ENCODE measurements at places on chromosomes 4 and X.

- no peak overlapping the region for H3K4me3 ChIP-seq
- H3K4me1 ChIP-seq = peaks cover 11% of the 10 kb centered on the region
- DNase-seq = no peak
These were observed 9.4 kb downstream of the SCD5 start for GRCh38 chr4:82789025-82789776.

- no peaks in the 10 kb centered on the region for H3K27me3 ChIP-seq
- H3K27ac ChIP-seq = peak overlapping the region; percentile 70
- H3K4me1 ChIP-seq = no peaks in the 10 kb centered on the region
- no peaks in the 10 kb centered on the region for H3K36me3 ChIP-seq
- DNase-seq = peak; percentile 21
- no peak overlapping the region for H3K4me3 ChIP-seq
These were observed 700.6 kb upstream of the PITX2 start for GRCh38 chr4:111323496-111323895.

GRCh38 chr4:128649575-128650205, 159.8 kb upstream of the JADE1 start:
- H3K27me3 ChIP-seq = no peaks in the 10 kb centered on the region
- H3K27ac ChIP-seq = no peak overlapping the region
- peaks cover 1% of the 10 kb centered on the region for H3K4me1 ChIP-seq
- H3K36me3 ChIP-seq = no peaks in the 10 kb centered on the region

DNA sequence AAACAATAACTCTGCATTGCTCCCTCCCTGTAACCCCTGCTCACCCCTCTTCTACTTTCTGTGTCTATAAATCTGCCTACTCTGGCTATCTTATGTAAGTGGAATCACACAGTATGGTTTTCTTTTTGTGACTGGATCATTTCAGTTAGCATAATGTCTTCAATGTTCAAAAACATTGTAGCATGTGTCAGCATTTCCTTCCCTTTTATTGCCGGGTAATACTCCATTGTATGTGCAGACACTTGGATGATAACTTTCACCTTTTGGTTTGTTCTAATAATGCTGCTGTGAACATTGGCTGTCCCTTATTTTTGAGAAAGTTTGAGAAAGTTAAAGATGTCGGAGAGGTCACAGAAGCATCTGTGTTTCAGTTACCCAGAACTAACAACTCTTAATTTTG, 60.6 kb upstream of the TLR2 start:
- no peak overlapping the region for H3K27ac ChIP-seq
- no peak overlapping the region for H3K4me3 ChIP-seq
- DNase-seq = no peak
- H3K27me3 ChIP-seq = no peaks in the 10 kb centered on the region

GRCh38 chr4:76753814-76754213, 144.1 kb downstream of the SOWAHB start:
- H3K4me3 ChIP-seq = no peak overlapping the region
- H3K36me3 ChIP-seq = peaks cover 9% of the 10 kb centered on the region
- peak; percentile 94 for DNase-seq
- H3K27me3 ChIP-seq = no peaks in the 10 kb centered on the region
- peaks cover 21% of the 10 kb centered on the region for H3K4me1 ChIP-seq

DNA sequence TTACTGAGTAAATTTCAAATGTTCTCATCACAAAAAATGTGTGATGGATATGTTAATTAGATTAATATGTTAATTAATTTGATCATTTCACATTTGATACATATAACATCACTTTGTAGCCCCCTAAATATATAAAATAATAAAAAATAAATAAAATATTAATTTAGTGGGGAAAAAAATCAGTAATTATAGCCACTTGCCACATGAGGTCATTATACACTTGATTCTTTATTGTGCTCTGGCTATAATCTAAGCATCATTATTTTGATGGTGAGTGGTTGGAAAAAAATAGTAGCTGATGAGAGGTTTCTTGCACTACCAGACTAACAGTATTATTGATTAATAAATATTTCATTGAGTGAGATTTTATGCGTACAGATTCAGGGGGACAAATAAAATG, 57.4 kb downstream of the DCK start:
- H3K27ac ChIP-seq = no peak overlapping the region
- H3K4me3 ChIP-seq = no peak overlapping the region
- no peaks in the 10 kb centered on the region for H3K27me3 ChIP-seq
- DNase-seq = no peak
- no peaks in the 10 kb centered on the region for H3K4me1 ChIP-seq

DNA sequence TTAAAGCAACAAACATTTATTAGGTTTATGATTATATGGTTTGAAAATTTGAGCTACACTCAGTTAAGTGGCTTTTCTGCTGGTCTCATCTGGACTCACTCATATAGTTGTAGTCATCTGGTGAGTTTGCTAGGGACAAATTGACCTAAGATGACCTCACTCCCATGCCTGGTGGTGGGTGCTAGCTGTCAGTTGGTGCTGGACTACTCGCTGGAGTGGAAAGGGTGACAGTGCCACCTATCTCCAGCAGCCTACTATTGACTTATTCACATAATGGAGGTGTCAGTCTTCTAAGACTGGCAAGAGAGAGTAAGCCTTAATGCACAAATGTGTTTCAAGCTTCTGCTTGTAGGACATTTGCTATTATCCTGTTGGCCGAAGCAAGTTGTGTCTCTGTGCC, 88.2 kb downstream of the TASL start:
- H3K4me3 ChIP-seq = no peak overlapping the region
- no peak for DNase-seq
- no peak overlapping the region for H3K27ac ChIP-seq
- no peaks in the 10 kb centered on the region for H3K27me3 ChIP-seq
- no peaks in the 10 kb centered on the region for H3K36me3 ChIP-seq
- no peaks in the 10 kb centered on the region for H3K4me1 ChIP-seq

DNA sequence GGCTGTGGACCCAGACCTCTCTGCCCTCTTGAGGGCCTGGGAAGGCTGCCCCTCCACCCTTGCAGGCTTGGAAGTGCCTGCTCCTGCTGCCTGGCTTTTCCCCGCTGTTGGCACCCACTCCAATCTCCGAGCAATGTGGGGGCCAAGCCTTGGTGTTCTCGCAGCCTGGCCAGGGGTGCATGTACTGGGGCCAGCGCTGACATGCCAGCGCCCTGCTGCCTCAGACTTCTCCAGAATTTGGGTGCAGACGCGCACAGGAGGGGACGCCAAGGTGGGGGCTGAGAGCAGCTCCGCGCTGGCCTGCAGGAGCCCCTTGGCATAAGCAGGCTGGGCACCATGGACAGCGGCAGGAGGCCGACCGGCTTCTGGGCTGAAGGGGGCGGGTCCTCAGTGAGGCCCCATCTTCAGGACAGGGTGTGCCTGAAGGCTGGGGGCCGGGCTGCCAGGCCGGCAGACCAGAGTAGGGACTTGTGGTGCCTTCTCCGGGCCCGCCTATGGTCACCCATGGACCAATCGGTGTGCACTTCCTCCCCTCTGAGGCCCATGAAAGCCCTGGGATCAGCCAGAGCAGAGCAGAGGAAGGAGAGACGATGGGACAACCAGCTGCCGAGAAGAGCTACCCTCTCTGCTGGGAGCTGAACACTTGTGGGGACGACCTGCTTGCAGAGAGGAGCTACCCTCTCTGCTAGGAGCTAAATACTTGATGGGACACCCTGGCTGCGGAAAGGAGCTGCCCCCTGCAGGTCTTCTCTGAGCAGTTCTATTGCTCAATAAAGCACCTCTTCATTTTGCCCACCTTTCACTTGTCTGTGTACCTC, 118.3 kb downstream of the DNAAF6 start:
- H3K27ac ChIP-seq = no peak overlapping the region
- H3K4me3 ChIP-seq = no peak overlapping the region
- H3K27me3 ChIP-seq = no peaks in the 10 kb centered on the region

GRCh38 chr4:150462743-150463142, 119.2 kb upstream of the MAB21L2 start:
- DNase-seq = peak; percentile 23
- H3K4me3 ChIP-seq = no peak overlapping the region
- no peaks in the 10 kb centered on the region for H3K27me3 ChIP-seq
- H3K27ac ChIP-seq = no peak overlapping the region
- H3K4me1 ChIP-seq = no peaks in the 10 kb centered on the region

GRCh38 chr4:174864031-174864430, 35.0 kb upstream of the GLRA3 start:
- H3K4me1 ChIP-seq = no peaks in the 10 kb centered on the region
- no peak for DNase-seq
- no peaks in the 10 kb centered on the region for H3K27me3 ChIP-seq
- no peak overlapping the region for H3K4me3 ChIP-seq
- no peak overlapping the region for H3K27ac ChIP-seq

DNA sequence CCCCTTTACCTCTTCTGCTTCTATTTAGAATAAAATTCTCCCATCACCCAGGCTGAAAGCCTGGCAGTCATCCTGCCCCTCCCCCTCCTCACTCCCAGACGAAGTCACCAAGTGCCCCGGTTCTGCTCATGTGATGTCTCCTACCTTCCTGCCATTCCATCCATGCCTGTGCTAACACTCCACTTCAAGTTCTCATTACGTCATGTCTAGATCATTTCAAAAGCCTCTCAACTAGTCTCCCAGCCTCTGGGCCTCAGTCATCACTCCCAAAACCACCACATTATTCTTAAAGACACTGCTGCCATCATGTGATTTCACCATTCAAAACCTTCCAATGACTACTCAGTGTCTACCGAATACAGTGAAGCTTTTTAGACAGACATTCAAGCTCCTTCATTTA, 17.2 kb upstream of the HOPX start:
- peak; percentile 88 for DNase-seq
- no peak overlapping the region for H3K4me3 ChIP-seq
- H3K4me1 ChIP-seq = no peaks in the 10 kb centered on the region
- H3K27ac ChIP-seq = no peak overlapping the region
- H3K27me3 ChIP-seq = no peaks in the 10 kb centered on the region

DNA sequence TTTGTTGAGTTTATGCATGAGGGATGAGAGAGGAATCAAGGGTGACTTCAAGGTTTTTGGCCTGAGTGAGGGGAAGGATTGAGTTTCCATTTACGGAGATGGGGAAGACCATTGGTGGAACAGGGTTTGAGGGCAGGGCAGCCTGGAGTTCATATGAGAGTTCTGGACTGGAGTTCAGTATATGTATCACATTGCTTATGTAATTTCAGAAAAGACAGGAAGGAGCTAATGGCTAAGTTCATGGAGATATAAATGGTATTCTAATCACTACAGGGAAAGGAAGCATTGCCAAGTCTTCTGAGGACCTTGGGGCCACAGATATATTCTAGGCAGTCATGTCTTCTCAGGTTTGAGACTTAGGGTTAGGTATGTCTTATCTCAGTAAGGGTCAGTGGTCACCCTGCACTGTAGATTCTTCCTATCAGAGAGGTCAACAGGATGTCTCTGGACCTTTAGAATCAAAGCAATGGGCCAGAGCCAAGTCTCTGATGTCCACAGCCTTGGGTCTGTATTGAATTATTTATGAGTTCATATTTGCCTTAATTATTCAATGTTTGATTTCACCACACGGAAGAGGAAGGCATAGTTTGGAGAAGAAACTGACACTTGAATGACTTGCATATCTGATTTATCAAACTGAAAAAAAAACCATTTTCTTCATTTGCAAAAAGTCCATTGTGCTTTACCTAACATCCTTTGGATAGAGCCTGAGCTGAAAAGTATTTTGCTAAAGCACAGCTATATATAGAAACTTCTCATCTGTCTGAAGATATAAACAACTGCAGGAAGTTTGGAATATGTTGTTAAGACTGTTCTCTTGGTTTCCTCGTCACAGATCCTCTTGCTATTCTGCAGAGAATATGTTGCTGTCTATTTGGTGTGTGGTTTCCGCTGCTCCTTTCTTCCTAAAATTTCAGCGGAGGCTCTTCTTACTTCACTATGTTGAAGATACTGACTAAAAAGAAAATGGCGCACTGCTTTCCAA, 139.5 kb downstream of the PDGFRA start:
- no peaks in the 10 kb centered on the region for H3K27me3 ChIP-seq
- no peak overlapping the region for H3K27ac ChIP-seq
- H3K4me1 ChIP-seq = no peaks in the 10 kb centered on the region
- DNase-seq = peak; percentile 83
- no peak overlapping the region for H3K4me3 ChIP-seq
- no peaks in the 10 kb centered on the region for H3K36me3 ChIP-seq

GRCh38 chrX:120452131-120452530, 17.0 kb downstream of the LAMP2 start:
- H3K4me1 ChIP-seq = no peaks in the 10 kb centered on the region
- no peak overlapping the region for H3K27ac ChIP-seq
- peaks cover 3% of the 10 kb centered on the region for H3K36me3 ChIP-seq
- peak; percentile 40 for DNase-seq
- no peaks in the 10 kb centered on the region for H3K27me3 ChIP-seq
- H3K4me3 ChIP-seq = no peak overlapping the region

DNA sequence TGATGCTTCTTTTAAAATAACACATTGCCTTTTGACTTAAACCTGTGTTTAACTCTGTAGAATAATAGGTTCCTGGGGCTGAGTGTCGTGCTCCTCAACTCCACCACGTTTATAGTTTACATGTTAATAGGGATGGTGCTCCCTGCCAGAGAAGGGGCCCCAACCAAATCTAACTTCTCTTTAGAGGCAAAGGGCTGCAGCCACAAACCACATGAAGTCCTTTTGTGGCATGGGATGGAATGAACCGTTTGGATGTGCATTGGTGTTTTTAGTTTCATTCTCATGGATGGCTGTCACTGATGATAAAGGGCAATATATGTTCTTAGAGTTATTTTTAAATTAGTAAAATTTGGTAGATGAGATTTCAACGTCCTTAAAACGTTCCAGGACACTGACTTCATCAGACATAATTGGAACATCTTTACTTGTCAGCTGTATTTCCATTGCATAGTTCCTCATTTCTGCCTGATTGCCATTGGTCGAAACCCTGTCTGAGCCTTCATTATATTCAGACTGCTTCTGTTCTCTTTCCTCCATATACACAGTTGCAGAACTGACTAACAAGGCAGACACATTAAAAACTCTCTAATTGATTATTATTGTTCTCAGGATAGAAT, 60.4 kb upstream of the HPF1 start:
- H3K27me3 ChIP-seq = no peaks in the 10 kb centered on the region
- H3K4me1 ChIP-seq = peaks cover 7% of the 10 kb centered on the region
- H3K27ac ChIP-seq = no peak overlapping the region
- no peak overlapping the region for H3K4me3 ChIP-seq

DNA sequence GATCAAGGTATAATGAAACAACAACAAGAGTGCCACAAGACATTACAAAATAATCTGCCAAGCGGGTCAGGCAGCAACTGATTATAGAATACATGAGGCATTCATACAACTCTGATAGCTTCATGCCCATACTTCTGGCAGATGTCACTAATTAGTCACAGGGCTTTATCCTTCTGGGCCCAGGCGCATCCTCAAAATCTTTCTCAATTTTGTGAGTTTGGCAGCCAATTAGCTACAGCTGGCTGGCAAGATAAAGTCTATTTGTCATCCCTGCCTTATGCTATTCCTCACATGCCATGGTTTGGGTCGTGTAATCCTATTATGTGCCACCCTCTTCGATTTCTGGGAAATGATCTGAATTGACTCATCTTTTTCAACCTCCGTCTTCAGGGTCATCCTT, 254.3 kb downstream of the PACRGL start:
- H3K27me3 ChIP-seq = no peaks in the 10 kb centered on the region
- no peak for DNase-seq
- H3K36me3 ChIP-seq = no peaks in the 10 kb centered on the region
- no peaks in the 10 kb centered on the region for H3K4me1 ChIP-seq
- H3K27ac ChIP-seq = no peak overlapping the region
- H3K4me3 ChIP-seq = no peak overlapping the region

GRCh38 chr4:5828005-5828391, 64.9 kb downstream of the CRMP1 start:
- no peak overlapping the region for H3K27ac ChIP-seq
- no peaks in the 10 kb centered on the region for H3K27me3 ChIP-seq
- no peaks in the 10 kb centered on the region for H3K4me1 ChIP-seq
- no peak overlapping the region for H3K4me3 ChIP-seq
- H3K36me3 ChIP-seq = peaks cover 63% of the 10 kb centered on the region
- no peak for DNase-seq

- H3K4me1 ChIP-seq = no peaks in the 10 kb centered on the region
- H3K27ac ChIP-seq = no peak overlapping the region
These were observed 406.2 kb downstream of the TLL1 start for GRCh38 chr4:166279261-166279660.

All from mesenchymal stem cell (in vitro differentiated cells and primary cell).